ENCODE measurements at places on chromosomes 7 and 10.

GRCh38 chr10:73801253-73801590, 10.2 kb downstream of the NDST2 start:
- no peak for DNase-seq

- DNase-seq = peak; percentile 71
Observed at GRCh38 chr10:29731760-29732159, 97.0 kb upstream of the SVIL start.

DNA sequence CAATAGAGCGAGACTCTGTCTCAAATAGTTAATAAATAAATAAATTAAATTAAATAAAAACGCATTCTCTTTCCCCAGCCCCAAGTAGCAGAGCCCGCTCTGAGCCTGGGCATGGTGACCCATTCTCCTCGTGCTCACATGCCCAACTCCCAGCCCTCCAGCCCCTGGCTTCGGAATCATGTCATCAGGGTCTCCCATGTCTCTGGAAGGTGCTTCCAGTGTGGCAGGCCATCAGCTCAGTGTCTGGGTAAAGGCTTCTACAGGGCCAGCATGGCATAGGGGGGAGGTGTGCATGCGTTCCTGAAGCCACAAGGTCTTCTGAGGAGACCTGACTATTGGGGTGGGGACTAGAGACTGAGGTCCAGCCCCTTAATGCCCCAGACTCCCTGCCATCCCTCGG, 72.8 kb downstream of the ALOX5 start:
- no peak for DNase-seq

DNA sequence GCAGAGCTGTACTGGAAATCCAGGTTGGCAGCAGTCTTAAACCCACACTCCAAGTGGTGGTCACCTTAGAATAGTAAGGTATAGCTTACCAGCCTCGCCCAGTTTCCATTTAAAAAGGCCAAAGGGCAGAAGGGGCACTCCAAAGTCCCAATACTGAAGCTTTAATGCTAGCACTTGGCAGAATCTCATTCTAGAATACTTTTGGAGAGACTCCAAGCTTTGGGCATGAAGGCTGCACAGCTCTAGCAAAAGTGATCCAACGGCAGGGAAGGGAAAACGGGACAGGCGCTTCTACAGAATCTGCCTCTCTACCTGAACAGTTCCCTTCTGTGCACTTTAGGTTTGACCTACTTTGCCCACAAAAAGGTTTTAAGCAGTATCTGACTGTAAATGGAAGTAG, 19.7 kb downstream of the SMURF1 start:
- no peak for DNase-seq

GRCh38 chr10:101881036-101881774, 37.6 kb upstream of the KCNIP2 start:
- DNase-seq = no peak

- DNase-seq = peak; percentile 85
Observed at GRCh38 chr10:103685880-103686669, 169.3 kb downstream of the SH3PXD2A start.

- DNase-seq = no peak
Observed at GRCh38 chr10:59682986-59683937, 26.4 kb downstream of the SLC16A9 start.

- no peak for DNase-seq
Observed at GRCh38 chr7:121714559-121715303, 158.2 kb upstream of the PTPRZ1 start.

DNA sequence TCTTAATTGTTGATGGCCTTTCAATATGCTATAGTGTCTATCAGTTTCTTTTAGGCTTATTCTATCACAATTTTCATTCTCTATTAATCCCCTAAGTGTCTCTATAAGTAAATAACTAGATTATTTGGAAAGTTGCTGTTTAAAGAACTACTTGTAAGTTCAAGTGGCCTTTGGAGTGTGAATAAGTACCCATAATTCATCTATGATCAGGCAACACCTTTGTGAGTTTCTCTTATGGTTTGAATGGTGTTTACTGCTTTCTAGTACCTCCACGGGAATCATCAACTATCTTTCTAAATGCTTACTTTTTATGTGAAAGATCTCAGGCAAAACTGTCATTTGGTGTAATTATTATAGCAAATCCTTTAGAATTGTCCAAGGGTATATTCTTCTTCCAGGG, 166.7 kb downstream of the POU6F2 start:
- no peak for DNase-seq

GRCh38 chr10:14024329-14025202, 306.2 kb downstream of the FRMD4A start:
- no peak for DNase-seq

- DNase-seq = no peak
Observed at GRCh38 chr7:32879460-32879859, 12.1 kb downstream of the KBTBD2 start.

GRCh38 chr7:105249216-105249615, 139.5 kb downstream of the SRPK2 start:
- no peak for DNase-seq

DNA sequence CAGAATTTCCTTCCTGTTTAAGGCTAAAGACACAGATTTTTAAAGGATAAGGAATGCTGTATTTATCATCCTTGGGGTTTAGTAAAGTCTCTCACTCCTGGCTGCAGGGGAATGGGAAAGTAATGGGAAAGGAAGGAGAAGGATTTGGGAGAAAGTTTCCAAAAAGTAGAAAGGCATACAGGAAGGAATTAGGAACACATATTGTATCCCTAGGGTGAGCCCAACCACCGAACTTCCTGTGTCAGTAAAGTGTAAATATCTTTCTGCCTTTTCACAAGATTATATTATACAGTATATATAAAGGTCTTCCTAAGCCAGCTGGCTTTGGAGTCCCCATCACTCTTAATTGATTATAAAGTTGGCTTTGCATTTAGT, 12.0 kb upstream of the UBE2D1 start:
- DNase-seq = no peak

GRCh38 chr10:113547426-113547825, 5.4 kb upstream of the HABP2 start:
- DNase-seq = no peak

DNA sequence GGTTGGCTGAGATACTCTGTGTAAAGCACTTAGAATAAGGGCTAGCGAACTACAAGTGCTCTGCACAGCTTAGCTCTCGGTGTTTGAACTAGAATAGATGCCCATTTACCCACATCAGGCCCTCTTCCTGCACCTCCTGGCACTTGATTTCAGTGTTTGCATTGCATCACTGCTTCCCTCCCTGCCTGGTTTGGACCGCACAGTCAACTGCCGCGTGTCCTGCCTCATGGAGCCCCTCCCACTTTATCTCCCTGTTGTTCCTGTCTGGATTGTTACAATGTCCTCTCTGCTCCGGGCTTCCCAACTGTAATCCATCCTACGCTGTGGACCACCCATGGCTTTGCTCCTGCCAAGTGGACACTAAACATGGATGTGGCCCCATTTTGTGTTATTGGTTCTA, 2.3 kb downstream of the FAM107B start:
- DNase-seq = no peak
